H1 (cell line): ENCODE measurements at places on chromosomes 13 and 19. TPM values are rescaled to one million over a fixed set of nuclear protein-coding genes. Genes with fewer than 3 reads are reported as not detected.

DNA sequence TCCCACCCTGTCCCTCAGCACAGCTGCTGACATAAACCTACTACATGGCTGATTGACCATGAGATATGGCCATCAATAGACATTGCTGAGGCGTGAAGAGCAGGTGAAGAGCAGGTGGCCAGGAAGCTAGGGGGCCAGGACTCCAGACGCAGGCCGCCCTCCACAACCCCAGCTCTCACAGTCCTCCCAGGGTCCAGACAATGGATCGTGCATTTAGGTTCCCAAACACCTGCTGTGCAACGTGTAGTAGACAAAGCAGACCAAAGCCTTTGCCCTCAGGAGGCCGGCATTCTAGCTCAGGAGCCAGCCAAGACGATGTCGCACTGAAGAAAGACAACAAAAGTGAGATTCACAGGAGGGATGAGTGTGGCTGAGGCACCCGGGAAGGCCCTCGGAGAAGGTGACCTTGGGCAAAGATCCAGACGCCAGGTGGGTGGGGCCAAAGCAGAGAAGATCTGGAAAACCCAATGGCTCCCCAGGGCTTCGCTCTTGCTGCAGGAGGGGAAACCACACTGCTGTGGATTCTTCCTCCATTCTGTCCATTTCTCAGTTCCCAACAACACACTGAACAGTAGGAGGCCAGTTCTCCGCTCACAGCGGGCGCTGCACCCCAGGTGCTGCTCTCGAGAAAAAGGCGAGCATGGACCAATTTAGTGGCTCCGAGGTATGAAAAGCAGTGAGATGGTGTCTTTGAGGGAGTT lies 1.4 kb downstream of the FFAR1 start:
- peak; percentile 44 for DNase-seq

CGB2 gene
- polyA plus RNA-seq, result 3.2 and 3.9 TPM in 2 replicates

DNA sequence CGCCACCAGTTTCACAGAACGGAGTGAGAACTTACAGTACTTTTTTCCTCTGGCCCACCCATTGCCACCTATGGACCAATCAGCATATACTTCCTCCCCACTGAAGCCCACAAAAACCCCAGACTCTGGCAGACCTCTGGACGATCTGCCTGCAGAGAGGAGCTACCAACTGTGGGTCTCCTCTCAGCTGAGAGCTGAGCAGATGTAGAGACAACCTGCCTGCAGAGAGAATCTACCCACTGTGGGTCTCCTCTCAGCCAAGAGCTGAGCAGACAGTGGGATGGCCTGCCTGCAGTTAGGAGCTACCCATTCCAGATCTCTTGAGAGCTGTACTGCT lies 69.7 kb downstream of the PIBF1 start:
- no peak for DNase-seq

GRCh38 chr19:49863935-49864320 lies 3.4 kb downstream of the PNKP start:
- DNase-seq, result no peak

LRG1 gene
- polyA plus RNA-seq, result 0.64 and 0.79 TPM in 2 replicates

DNA sequence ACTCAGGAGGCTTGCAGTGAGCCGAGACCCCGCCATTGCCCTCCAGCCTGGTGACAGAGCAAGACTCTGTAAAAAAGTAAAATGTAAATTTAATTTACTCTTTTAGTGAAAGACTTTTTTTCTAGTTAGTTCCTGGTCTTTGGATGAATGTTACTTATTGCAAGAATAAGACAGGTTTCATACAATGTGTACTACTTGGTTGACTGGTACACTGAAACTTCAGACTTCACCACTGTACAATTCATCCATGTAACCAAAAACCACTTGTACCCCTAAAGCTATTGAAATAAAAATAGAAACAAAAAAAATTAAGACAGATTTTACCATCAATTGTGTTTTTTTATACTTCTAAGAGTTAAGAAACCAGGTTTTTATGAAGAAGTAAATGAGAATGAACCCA lies 35.5 kb downstream of the GPALPP1 start:
- DNase-seq, result no peak

- no peak for DNase-seq
Measured at GRCh38 chr19:39705578-39706188, 1.4 kb downstream of the LGALS14 start.

DNA sequence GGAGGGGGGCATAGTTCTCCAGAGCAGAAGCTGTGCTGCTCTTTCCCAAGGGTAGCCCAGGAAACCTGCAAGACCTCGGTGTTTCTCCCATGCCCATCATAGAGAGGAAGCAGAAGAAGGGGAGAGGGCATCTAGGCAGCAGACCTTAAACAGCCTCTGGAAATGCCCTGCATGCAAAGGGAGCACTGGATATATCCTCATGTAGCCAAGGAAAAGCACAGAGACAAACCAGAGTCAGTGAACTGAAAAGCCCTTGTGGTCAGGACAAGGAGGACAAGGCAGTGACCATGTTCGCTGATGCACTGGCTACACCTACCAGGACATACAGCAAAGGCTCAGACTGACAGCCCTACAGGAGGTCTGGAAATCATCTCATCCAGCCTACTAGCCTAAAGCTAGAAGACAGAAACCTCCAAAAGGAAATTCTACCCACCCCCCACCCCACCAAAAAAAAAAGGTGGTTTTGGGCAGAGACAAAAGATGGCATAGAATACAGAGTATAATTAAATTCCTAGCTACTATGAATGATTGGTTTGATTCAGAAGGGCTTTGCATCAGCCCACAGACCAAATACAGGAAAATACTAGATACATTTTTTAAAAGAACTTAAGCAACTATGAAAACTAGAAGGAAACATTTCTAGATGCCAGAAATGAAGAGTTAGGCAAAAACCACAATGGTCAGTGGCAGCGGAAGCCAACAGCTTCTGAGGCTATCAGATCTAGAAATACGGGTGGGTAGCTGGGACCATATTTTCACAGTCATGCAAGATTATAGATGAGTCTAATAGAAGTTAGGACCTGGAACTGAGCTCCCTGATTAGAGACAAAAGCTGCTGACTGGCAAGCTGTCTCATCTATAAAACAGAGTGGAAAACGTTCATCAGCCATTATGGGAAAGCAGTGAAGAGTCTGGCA lies 4.4 kb upstream of the TBC1D4 start:
- no peak for DNase-seq

DNA sequence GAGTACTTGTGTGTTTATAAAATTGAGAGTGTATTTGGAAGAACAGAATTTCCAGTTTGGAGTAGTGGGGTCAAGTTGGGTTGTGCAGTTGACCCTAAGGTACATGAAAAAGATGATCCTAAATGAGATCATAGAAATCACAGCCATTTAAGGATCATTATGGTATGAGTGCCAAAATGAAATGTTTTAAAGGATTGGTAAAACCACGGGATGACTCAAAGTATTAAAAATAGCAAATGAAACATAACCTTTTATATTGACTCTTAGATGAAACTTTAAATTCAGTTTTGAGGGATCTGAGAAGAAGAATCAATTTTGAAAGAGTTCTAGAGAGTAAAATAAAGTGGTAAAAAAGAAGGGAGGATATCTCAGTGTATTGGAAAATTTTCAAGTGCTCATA lies 773.8 kb downstream of the GPC5 start:
- DNase-seq, result no peak

- DNase-seq, result no peak
Measured at GRCh38 chr13:48291730-48292129, 11.8 kb upstream of the RB1 start.

GRCh38 chr19:11769995-11770394 lies 3.2 kb downstream of the ZNF441 start:
- DNase-seq, result no peak

ADM5 gene
- 2.5 and 5.4 TPM in 2 replicates for polyA plus RNA-seq
